Activated T-helper 1 cell treated with anti-CD3 and anti-CD28 coated beads, Interleukin-12 subunit alpha, Interleukin-12 subunit beta, Interleukin-2, Interleukin-4 antibody, amounts not matched to agents 30 ng/mL and 10 ng/mL and 1 ng/mL, durations not matched to agents 14 hours and 24 hours and 36 hours (primary cell): ENCODE measurements at places on chromosomes 7 and 10. TPM values are rescaled to one million over a fixed set of nuclear protein-coding genes. Genes with fewer than 3 reads are reported as not detected.

MYOZ1 gene
- not detected in 2 replicates for total RNA-seq

- DNase-seq = no peak
- H3K4me1 ChIP-seq = no peaks in the 10 kb centered on the region
- H3K4me3 ChIP-seq = no peak overlapping the region
- peaks cover 10% of the 10 kb centered on the region for H3K27me3 ChIP-seq
- no peaks in the 10 kb centered on the region for H3K36me3 ChIP-seq
- no peak overlapping the region for H3K27ac ChIP-seq
Measured at GRCh38 chr7:135729230-135729629, 1.2 kb upstream of the SLC13A4 start.

DNA sequence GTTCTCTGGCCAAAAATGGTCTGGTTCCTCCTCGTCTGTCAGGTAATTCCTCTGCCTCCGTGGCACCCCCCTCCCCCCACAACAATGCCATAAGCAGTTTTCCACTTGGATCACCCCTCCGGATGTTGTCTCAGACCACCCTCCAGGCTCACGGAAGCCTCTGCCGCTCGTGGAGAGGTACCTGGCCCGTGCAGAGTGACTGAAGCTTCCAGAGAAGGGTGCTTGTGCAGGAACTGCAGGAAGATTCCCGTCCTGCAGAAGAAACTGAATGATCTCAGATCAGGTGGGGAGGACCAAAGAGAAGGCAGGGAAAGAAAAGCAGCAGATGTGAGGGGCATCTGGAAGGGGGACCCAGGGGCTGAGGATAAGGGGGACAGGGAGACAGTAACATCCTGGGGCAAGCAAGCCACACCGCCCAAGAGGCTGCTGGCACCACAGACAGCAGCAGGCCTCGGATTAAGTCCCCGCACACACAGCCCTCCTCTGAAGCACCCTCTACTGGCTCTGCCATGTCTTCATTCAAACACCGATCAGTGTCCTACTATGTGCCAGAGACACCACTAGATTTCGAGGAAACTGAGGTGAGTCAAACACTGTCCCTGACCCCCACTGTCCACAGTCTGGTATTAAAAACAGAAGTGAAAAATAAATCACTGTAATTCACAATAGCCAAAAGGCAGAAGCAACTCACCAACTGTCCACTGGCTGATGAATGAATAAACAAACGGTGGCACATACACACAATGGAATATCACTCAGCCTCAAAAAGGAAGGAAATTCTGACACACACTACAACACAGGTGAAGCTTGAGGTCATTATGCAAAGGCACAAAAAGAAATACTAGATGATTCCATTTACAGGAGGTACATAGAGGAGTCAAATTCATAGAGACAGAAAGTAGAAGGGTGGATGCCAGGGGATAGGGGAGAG, 26.4 kb downstream of the KIAA1549 start:
- H3K4me3 ChIP-seq = no peak overlapping the region
- H3K27ac ChIP-seq = no peak overlapping the region
- no peak for DNase-seq
- no peaks in the 10 kb centered on the region for H3K36me3 ChIP-seq
- no peaks in the 10 kb centered on the region for H3K4me1 ChIP-seq
- H3K27me3 ChIP-seq = peaks cover 16% of the 10 kb centered on the region

GRCh38 chr10:73399063-73399462, 14.8 kb downstream of the ANXA7 start:
- H3K4me1 ChIP-seq = no peaks in the 10 kb centered on the region
- H3K27me3 ChIP-seq = no peaks in the 10 kb centered on the region
- H3K4me3 ChIP-seq = no peak overlapping the region
- peaks cover 32% of the 10 kb centered on the region for H3K36me3 ChIP-seq
- H3K27ac ChIP-seq = no peak overlapping the region

DNA sequence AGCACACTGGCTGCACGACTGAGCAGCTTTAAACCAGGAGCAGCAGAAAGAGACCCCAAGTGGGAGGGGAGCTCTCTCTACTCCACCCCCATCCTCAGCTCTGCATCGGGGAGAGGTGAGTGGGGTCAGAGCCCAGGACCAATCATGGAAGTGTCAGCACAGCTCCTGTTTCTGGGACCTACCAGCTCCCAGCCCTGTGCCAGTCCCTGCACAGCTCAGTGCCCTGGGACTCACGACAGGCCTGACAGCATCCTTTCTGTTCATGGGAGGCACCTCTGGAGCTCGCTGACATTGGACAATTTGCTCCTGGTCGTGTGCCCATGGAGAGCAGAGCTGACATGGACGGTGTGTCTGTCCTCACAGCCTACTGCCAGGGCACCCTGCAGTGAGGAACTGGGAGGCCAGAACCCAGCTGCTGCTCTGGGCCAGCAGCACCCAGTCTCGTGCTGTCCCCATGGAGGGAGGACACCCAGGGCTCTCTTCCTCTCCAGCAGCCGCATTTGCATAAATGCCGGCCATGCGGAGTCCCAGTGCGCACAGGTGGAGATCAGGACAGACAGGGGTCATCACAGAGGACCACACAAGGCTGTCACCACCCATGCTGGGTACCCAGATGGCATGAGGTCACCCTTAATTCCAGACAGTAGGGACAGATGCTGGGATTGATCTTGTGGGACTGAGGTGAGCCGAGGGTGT, 45.9 kb upstream of the MSMB start:
- no peak for DNase-seq
- no peaks in the 10 kb centered on the region for H3K27me3 ChIP-seq
- H3K27ac ChIP-seq = no peak overlapping the region
- no peaks in the 10 kb centered on the region for H3K36me3 ChIP-seq
- no peak overlapping the region for H3K4me3 ChIP-seq

DNA sequence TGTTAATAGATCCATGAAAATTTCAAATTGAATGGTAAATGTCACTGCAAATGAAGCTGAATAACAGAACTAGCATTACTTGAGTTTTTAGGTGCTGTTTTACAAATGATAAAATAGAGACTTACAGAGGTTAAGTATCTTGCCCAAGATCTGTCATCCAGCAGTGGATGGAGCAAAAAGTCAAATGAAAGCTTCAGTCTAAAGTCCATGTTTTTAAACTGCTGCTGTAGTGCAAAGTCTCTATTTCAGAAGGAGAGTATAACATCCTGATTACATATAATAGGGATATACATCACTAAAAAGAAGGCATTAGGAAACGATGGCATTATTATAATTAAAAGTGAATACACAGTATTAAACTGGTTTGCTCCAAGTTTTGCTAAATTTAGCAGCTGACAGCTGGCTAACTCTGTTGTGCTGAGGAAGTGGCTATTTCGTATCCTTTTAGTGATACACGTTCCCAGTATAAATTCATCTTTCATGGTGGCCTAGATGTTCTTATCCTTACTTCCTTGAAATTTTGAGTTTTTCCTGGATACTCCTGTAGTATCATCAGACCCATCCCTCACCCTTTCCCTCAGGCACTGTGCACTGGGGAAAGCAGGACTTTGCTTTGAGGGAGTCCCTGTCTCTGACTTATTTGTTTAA, 603.2 kb downstream of the MAGI2 start:
- H3K4me1 ChIP-seq = no peaks in the 10 kb centered on the region
- H3K4me3 ChIP-seq = no peak overlapping the region
- no peak for DNase-seq
- no peaks in the 10 kb centered on the region for H3K36me3 ChIP-seq
- H3K27me3 ChIP-seq = no peaks in the 10 kb centered on the region
- H3K27ac ChIP-seq = no peak overlapping the region

DNA sequence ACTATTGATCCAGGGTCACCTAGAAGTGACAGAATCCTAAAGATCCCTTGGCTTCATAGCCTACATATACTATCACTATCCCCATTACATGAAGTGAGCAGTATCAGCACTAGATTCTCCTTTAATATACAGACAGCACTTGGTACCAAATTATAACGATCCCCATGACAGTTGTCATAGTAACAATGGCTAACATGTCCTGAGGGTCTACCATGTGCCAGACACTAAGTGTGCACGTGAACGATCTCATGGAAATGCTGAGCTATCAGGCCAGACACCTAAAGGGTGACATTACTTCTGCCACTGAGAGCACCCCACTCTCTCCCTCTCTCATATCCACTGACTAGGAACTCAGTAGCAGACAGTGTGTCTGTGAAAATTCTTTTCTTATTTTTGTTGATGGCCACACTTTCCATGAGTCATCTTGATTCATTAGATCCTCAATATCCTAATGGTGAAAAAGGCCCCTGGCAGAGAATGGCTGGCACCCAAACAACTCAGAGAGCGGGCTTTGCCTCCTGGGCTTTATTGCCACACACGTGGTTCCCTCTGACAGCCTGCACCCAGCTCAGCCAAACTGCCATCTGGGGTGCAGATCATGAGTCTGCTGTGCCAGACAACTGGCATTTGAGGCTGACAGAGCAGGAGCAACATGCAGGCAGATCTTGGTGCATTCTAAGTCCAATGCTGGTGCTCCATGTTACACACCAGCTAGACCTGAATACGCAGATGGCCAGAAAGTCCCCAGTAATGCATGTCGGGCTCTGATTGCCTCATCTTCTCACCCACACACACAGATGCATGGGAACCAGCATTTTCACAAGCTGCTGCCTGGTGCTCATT, 176.3 kb downstream of the DGKI start:
- H3K27me3 ChIP-seq = no peaks in the 10 kb centered on the region
- no peak overlapping the region for H3K27ac ChIP-seq
- no peak overlapping the region for H3K4me3 ChIP-seq
- peaks cover 1% of the 10 kb centered on the region for H3K36me3 ChIP-seq

DNA sequence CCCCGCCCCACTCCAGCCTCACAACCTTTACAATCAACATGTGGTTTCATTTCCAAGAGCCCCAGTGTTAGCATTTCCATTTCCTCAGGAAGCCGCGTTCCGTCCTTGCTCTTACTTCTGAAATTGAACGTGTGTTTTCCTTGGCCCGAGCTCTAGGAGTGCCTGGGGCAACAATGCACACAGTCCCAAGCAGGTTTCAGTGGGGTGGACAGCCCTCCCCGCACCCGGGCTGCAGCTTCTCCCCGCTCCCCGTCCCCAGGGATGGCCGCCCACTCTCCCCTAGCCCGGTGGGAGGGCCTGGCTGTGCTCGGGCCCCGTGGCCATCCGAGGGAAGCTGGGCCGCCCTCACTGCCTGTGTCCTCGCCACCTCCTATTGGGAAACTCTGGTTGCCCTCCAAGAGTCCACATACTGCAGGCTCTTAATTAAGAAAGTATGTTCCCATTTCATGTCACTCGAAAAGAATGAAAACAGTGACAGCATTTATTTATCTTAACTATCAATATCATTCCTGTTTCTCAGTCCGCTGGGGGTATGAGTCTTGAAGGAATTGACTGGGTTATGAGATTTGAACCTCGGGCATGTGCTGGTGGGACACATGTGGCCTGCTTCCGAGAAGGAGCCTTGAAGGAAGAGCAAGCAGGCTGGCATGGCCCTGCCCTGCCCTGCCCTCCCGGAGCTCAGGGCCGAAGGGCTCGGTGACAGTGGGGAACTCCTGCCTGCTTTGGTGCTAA, 163.8 kb downstream of the GRK5 start:
- H3K36me3 ChIP-seq = peaks cover 8% of the 10 kb centered on the region
- no peaks in the 10 kb centered on the region for H3K27me3 ChIP-seq
- DNase-seq = no peak
- H3K4me1 ChIP-seq = peaks cover 43% of the 10 kb centered on the region

TLX1 gene
- total RNA-seq = not detected in 2 replicates

DNA sequence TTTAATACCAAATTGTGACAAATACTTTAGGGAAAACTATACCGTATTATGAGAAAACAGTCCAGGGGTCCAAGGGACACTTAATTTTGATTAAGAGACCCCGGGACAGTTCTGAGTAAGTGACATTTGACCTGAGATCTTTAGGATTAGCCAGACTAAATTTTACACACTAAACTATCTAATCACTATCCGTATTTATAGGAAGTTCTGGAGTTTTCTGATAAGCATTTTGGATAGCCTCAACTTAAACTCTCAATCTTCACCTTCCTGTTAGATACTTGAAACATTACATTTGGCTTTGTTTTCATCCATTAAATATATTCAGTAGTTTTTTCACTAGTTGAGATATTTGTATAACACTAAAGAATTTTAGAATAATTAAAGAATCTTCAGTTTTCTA, 5.4 kb downstream of the PIK3CG start:
- no peaks in the 10 kb centered on the region for H3K27me3 ChIP-seq
- peak overlapping the region; percentile 43 for H3K4me3 ChIP-seq
- H3K4me1 ChIP-seq = peaks cover 77% of the 10 kb centered on the region

GRCh38 chr10:1273372-1274105, 217.4 kb downstream of the WDR37 start:
- DNase-seq = no peak
- no peaks in the 10 kb centered on the region for H3K4me1 ChIP-seq
- H3K36me3 ChIP-seq = no peaks in the 10 kb centered on the region
- H3K27ac ChIP-seq = no peak overlapping the region
- no peak overlapping the region for H3K4me3 ChIP-seq
- H3K27me3 ChIP-seq = peaks cover 5% of the 10 kb centered on the region

- no peak overlapping the region for H3K4me3 ChIP-seq
- H3K27ac ChIP-seq = no peak overlapping the region
- no peak for DNase-seq
- H3K36me3 ChIP-seq = peaks cover 14% of the 10 kb centered on the region
Measured at GRCh38 chr10:102492983-102493382, 9.5 kb downstream of the ACTR1A start.

UNCX gene
- total RNA-seq = not detected in 2 replicates

GRCh38 chr7:148940702-148941597, 56.9 kb upstream of the EZH2 start:
- peak overlapping the region; percentile 96 for H3K4me3 ChIP-seq
- DNase-seq = peak; percentile 65
- H3K27ac ChIP-seq = peak overlapping the region; percentile 98

- H3K27me3 ChIP-seq = peaks cover 2% of the 10 kb centered on the region
- DNase-seq = no peak
- peaks cover 5% of the 10 kb centered on the region for H3K36me3 ChIP-seq
- H3K27ac ChIP-seq = no peak overlapping the region
- H3K4me1 ChIP-seq = peaks cover 7% of the 10 kb centered on the region
- H3K4me3 ChIP-seq = no peak overlapping the region
Measured at GRCh38 chr7:139838876-139839275, 9.8 kb downstream of the TBXAS1 start.

DNA sequence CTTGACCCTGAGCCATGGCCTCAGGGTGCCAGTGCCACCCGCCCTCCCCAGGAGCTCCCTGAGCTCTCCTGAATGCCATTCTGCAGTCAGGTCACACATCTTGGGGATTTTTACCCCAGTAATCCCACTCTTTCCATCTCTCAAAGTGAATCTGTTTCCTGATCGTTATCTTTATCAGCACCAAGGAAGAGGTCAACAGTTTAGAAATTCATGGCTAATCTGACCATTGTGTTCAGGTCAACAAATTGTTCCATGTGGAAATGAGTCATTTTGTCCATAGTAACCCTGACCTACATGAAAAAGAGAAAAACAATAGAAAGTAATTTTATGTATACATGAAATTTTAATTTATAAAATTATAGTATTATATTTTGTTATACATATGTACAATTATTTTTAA, 28.8 kb upstream of the ZNF488 start:
- H3K4me3 ChIP-seq = no peak overlapping the region
- H3K27me3 ChIP-seq = no peaks in the 10 kb centered on the region
- no peaks in the 10 kb centered on the region for H3K36me3 ChIP-seq
- H3K4me1 ChIP-seq = no peaks in the 10 kb centered on the region
- H3K27ac ChIP-seq = no peak overlapping the region
- no peak for DNase-seq

SVOPL gene
- not detected in 2 replicates for total RNA-seq

SPAG6 gene
- total RNA-seq = 0.18 TPM in 1 of 2 replicates, not detected in the other

EIF4EBP2 gene
- total RNA-seq = 36.6 and 37.7 TPM in 2 replicates

TRIM73 gene
- 5.7 and 6.6 TPM in 2 replicates for total RNA-seq

GRCh38 chr7:100016215-100016901, 962 bp downstream of the ZKSCAN1 start:
- DNase-seq = no peak
- H3K27ac ChIP-seq = peak overlapping the region; percentile 92
- H3K27me3 ChIP-seq = no peaks in the 10 kb centered on the region
- H3K4me3 ChIP-seq = peak overlapping the region; percentile 98
- H3K36me3 ChIP-seq = peaks cover 17% of the 10 kb centered on the region
